ENCODE measurements at places on chromosomes 16 and 17.

GRCh38 chr17:65696739-65697394 lies 135.4 kb upstream of the AXIN2 start:
- no peak for DNase-seq

- peak; percentile 80 for DNase-seq
Observed at GRCh38 chr16:88552815-88553214, 17.4 kb upstream of the ZC3H18 start.

GRCh38 chr17:65323049-65323448 lies 185.9 kb downstream of the RGS9 start:
- no peak for DNase-seq

DNA sequence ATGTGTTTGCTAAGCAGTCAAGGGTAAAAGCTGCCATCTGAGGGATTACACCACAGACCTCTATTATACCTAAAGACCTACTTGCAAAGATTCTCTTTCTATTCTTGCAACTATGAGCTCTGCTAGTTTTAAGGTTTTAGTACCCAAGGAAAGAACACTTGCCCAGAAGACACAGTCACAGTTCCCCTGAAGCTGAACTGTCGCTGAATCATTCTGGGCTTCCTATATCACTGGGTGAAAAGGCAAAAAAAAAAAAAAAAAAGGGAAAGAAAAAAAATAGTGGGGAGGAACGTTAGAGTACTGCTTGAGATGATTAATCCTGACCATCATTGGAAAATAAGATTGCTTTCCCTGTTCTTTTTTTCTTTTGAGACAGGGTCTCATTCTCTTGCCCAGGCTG lies 37.9 kb downstream of the LYRM1 start:
- DNase-seq: no peak

- peak; percentile 97 for DNase-seq
Observed at GRCh38 chr17:11618861-11619566, 20.7 kb downstream of the DNAH9 start.

DNA sequence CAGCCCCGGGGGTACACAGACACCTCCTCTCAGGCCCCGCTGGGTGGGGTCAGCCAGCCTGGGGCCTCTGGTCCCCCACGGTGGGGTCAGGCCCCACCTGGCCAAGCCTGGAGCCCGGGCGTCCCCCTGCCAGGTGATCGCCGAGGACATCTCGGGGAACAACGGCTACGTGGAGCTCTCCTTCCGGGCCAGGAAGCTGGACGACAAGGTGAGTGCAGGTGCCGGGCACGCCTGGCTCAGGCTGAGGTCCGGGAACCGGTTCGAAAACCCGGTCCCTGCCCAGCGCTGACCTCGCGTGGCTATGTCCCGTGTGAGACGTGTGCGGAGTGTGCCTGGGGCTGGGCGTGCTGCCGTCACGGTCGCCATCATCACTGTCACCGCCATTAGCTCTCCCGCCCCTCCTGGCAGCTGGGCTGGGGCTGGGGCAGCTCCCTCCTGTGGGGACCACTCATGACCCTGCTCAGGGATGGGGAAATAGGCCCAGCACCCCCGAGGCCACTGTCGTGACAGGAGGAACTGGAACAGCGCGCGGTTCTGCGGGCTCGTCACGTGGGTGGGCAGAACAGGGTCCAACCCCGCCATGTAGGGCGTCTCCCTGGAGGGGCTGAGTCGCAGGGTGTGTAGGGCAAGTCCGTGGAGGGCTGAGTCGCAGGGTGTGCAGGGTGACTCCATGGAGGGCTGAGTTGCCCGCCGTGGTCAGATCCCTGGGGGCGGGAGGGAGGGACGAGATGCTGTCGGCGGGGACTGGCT lies 8.5 kb downstream of the CPNE7 start:
- no peak for DNase-seq

DNA sequence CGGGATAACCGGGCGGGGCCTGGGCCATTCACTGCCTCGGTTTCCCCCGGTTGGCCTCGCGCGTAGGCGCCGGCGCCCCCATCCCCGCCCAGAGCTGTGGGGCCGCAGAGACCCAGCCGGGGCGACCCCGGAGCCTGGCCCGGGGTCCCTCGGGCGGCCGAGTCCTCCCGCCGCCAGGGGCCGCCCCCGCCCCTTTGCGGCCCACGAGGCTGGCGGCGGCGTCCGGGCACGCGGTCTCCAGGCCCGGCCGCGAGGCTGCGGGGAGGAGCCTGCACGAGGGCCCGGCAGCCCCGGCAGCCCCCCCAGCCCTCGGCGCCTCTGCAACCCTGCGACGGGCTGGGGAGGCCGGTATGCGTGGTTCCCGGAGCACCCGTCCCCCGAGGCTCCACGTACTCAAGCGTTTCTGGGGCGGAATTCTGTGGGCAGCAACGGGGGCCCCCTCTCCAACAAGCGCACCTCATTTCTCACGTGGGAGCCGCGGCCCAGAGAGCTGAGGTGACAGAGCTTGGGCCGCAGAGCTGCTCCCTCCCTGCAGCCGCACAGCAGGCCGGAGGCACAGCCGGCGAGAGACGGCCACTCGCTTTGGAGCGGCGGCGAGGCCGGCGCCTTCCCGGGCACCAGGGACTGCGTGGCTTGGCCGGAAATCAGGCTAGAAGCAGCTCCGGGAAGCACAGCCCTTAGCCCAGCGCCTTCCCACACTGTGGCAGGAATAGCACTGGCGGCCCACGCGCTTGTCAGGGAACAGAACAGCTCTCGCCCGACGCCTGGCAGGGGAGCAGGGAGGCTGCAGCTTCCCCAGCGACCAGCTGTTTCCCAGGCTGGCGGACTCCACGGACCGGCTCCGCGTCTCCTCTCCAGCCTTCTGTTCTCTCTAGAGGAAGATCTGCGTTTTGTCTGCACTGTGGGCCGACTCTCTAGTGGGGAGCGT lies 867 bp upstream of the LIMD2 start:
- peak; percentile 47 for DNase-seq

DNA sequence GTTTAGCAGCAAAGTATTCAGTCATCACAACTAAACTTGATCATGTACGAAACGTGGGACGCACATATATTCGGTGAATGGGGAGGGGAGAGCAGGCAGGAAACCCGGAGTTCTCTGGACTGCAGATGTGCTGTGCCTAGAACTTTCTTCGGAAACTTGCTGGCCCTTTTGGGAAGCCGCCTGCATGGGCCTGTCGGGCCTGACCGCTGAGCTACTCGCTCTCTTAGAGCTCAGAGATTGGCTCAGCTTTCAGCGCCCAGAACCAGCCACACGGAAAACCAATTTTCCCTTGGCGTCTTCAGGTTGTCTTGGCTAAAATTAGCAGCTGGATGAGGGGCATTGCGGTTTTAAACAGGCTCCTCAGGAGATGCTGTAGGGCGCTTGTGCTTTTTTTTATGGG lies 38.1 kb downstream of the ZDHHC7 start:
- no peak for DNase-seq

- peak; percentile 71 for DNase-seq
Observed at GRCh38 chr16:977081-977701, 4.4 kb upstream of the SOX8 start.

GRCh38 chr16:68436581-68436980 lies 11.7 kb downstream of the SMPD3 start:
- DNase-seq: no peak

DNA sequence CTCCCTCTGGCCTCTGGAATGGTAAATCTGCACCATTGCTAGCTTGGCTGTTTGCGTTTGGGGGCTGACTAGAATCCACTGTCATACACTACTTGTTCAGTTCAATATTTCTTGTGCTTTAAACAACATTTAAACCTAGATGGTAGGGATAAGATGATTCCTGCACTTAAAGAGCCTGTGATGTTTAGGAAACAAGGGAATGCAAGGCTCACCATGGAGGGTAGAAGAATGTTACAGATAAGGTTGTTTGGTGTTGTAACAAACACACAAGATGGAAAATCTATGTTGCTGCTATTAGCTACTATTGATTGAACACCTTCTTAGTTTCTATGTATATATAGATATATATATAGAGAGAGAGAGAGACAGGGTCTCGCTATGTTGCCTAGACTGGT lies 31.4 kb downstream of the YPEL2 start:
- no peak for DNase-seq

- DNase-seq: no peak
Observed at GRCh38 chr16:56606071-56606475, 2.3 kb upstream of the MT2A start.

- no peak for DNase-seq
Observed at GRCh38 chr17:41796121-41796895, 9.8 kb upstream of the JUP start.

GRCh38 chr17:75892556-75893224 lies 4.1 kb downstream of the TRIM65 start:
- DNase-seq: no peak

DNA sequence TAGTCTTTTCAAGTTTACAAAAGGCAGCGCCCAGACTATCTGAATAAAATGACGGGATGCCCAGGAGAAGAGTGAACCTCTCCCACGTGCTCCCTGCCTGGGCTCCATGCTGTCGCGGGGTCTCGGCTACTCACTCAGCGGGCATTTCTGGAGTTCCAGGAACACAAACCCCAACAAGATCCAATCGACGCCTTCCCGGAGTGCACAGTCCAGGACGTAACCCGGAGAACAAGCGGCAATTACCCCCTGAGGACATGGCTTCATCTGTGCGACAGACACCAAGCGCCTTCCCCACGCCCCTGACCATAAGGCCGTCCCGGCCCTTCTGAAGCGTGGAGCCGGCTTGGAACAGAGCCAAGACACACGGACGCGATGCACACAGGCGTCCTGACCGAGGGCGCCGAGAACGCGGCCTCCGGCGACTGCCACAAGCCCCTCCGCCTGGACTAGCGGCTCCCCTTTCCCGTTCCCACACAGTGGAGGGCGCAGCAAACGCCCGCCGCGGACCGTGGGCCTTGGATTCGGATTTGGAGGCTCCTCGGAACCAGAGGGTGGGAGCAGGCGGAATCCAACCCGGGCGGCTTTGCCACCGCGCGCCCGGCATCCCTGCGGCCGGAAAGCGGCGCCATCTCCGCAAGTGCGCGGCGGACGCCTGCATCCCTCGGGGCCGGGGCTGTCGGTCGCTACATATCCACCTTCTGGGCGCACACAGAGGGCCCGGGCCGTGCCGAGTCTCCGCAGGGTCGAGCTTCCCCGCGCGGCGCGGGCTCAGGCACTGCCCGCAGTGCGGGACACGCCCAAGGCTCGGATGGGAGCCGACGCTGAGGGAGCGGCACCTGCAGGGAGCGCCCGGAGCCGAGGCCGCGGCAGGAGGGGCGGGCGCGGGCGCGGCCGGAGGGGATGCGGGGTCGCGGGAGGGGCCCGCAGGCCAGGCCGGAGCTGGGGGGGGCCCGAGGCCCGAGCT lies 725 bp downstream of the ABCA3 start:
- peak; percentile 61 for DNase-seq

DNA sequence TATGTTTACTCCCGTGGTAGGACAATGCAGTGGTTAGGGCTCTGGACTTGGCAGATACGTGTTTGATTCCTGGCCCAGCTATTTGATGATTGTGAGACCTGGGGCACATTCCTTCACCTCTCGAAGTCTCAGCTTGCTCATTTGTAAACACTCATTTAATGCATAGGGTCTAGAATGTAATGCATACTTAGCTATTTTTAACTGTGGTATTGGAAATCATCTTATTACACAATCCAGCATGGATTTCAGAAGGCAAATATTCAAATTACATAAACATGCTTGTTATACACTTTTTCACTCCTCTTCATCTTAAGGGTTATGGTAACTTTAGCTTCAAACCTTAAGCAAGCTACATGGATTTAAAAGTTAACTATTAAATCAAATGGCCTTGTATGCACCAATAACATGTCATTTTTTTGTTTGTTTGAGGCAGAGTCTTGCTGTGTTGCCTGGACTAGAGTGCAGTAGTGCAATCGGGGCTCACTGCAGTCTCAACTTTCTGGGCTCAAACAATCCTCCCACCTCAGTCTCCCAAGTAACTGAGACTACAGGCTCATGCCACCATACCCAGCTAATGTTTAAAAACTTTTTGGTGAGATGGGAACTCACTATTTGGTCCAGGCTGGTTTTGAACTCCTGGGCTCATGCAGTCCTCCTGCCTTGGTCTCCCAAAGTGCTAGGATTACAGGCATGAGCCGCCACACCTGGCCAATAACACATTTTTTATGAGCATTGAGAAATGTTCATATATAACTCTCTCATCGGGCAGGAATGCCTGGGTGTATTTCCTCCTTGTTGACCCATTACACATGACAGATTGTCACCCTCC lies 52.5 kb downstream of the VAT1L start:
- no peak for DNase-seq

DNA sequence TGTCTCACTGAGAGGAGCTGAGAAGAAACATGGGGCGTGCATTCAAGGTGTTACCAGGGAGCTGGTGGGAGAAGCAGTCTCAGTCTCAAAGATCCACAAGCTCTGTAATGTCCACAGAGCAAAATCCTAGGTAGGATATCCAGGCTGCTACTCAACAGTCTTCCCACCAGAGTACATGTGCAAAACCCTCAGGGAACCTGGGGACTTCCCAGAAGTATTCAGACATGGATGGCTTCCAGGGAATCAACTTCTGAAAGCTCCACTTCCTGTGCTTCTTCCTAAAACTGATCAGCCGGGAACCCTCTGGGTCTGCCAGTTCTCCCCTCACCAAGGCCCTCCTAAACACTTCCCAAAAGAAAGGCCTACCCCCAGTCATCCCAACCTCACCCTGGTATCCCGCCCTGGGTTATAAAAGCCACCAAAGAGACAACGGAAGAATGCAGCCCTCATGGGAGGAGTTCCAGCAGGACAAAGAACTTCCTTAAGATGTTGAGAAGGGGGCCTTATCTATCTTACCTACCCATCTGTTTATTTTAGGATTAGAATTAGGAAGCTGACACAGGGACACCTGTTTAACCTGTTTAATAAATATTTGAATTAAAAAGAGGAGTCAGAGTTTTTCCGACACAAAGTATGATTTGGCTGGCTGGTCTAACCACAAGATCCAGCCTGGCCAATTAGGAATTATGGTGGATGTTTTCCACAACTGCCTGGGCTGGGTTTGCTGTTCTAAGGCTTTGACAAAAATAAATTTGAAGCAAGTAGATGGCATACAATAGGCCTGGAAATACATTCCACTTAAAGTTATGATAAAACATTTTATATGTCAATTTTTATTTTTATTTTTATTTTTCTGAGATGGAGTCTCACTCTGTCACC lies 37.0 kb downstream of the CUEDC1 start:
- no peak for DNase-seq
